Cardiac fibroblast (primary cell): ENCODE measurements at places on chromosomes 1 and 21.

GRCh38 chr1:64841330-64842065, 96.6 kb downstream of the RAVER2 start:
- DNase-seq, result peak; percentile 61

- DNase-seq, result no peak
Observed at GRCh38 chr1:205232945-205233397, 5.2 kb downstream of the TMCC2 start.

GRCh38 chr1:155062702-155063411, 683 bp upstream of the EFNA4 start:
- DNase-seq, result peak; percentile 49

DNA sequence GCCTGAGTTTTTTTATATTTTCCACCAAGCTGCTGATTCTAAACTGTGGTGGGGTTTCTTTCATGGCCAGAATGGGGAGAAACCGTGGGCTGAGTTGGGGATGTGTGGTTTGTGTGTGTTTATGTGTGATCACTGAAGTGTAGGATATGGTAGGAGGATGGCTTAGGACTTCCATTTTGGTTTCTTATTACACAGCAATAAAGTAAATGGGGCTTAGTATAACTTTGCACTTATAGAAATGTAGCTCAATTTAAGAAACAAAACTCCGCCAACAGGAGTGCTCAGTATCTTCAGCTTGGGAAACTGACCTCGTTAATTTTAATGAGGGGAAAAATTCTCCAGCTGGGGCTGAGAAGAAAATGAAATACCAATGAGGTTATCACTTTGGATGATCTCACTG, 77.8 kb downstream of the PBX1 start:
- DNase-seq, result no peak

DNA sequence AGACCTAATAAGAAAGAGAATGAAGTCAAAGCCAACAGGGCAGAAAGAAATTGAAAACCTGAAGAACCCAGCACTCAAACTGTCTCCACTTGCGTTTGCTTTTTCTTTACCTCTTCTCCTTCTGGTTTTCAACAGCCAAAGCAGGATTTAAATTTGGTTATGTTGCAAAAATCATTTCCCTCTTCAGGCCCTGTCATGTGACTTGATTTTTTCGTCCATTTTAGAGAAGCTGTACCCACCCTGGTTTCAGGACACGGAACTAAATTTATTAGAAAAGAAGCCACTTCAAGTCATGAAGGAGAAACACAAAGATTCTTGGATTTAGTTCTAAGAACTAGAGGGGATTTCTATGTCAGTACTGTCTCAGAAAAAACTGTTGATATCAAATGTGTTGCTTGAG, 1.0 kb upstream of the SYNJ1 start:
- DNase-seq, result no peak

DNA sequence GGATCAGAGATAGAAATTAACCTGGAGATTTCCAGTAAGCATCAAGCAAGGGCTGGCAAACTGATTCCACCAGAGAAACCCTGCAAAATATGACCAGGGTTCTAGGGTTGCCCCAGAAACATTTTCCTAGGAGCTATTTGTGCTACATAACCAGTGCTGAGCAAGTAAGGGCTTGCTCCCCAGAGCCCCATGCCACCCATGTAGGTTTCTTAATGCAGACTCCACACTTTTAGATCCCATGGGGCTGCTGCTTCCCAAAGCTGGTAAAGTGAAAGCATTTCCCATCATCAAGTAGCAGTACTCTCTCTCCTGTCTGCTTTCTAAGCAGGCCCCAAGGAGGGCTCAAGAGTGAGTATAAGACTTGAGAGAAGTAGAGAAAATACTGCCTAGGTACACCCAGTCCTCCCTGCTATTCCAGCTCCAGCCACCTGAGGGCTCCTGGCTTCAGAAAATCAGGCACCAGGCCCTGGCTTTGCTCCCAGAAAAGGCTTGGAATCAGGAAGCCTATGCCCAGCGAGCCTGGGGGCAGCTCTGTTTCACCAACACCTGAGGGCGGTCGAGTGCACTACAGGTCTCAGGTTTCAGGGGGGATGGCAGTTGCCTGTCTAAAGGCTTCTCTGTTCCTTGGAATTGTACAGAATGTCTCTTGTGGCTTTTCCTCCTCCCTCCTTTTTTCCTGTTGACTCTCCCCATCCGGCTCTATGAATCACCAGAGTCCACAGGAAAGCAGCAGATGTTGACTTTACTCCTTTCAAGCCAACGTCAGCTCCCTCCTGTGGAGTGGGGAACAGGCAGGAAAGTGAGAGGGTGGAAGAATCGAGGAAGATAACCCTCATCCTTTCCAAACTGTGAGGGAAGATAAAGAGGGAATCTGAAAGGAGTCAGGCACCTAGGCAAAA, 6.2 kb upstream of the ANKRD35 start:
- peak; percentile 99 for DNase-seq

DNA sequence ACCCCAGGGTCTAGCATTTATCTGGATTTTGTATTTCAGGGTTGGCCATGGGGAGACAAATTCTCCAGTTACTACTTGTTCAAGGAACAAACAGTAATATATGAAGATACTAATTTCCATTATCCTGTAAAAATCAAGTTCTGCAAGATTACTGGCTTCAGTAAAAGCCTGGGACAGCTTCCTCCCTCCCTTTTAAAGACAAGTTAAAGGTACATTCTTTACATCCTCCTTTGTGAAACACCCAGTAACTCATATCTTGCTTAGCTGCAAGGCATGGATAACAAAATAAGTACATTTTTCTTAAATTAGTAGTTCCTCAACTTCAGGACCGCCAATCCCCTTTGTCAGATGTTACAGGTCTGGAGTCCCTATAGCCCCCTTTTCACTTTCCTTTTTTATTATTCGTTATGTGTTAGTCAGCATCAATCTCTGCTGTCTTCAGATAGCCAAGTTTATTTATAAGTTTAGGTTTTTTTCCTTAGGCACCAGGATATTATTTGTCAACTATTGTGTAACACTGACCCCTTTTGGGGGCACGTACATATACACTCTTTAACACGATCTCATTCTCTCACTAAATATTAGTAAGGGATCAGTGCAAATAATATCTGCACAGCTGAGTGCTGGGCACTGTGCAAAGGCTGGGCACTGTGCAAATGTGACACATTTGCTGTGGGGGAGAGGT, 9.8 kb downstream of the ERRFI1 start:
- DNase-seq, result peak; percentile 51

DNA sequence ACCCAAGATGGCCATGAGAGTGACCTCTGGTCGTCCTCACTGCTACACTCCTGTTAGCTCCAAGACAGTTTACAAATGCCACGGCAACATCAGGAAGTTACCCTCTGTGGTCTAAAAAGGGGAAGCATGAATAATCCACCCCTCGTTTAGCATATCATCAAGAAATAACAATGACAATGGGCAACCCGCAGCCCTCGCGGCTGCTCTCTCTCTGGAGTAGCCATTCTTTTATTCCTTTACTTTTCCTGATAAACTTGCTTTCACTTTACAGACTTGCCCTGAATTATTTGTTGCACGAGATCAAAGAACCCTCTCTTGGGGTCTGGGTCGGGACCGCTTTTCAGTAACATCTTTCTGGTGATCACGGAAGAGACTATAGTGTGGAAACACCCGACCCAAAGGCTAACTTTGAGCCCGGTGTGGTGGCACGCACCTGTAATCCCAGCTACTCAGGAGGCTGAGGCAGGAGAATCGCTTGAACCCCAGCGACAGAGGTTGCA, 19.8 kb upstream of the COX20 start:
- no peak for DNase-seq

DNA sequence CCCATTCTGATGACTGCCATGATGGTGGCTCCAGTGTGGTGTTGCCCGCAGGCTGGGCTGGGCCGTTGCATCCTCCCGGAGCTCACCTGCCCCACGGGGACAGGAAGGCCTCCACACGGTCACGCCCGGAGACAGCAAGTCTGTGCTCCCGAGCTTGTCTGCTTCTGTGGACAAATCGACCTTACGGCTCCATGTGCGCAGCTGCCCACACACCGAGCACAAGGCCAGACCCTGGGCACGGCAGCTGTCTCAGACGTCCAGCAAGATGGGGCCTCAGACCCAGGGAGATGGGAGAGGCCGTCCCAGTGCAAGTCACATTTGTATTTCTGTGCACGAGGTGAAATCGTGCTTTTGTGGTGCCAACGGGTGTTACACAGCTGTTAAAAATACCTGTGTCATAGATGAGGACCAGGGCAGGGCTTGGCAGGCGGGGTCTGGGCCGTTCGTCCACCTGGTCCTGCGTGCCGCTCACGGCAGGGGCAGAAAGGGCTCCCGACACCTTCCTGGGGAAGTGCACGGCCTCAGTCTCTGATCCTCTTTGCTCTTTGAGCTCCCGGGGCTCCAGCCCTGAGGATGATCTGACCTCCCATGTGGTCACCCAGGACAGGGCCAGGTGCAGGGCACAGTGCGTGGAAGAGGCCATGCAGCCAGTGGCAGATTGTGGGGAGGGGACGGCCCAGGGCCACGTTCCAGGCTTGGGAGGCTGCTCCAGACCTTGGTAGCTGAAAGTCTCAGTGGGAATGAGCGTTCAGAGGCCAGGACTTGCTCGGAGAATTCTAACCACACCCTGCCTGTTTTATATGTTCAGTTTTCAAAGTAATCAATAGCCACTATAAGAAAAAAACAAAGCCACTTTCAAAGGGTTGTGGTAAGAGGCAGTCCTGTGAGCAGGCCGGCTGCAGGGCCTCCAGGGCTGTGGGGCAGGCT, 13.5 kb downstream of the COL6A1 start:
- no peak for DNase-seq

- peak; percentile 86 for DNase-seq
Observed at GRCh38 chr1:30966690-30967369, 58.3 kb upstream of the SDC3 start.

DNA sequence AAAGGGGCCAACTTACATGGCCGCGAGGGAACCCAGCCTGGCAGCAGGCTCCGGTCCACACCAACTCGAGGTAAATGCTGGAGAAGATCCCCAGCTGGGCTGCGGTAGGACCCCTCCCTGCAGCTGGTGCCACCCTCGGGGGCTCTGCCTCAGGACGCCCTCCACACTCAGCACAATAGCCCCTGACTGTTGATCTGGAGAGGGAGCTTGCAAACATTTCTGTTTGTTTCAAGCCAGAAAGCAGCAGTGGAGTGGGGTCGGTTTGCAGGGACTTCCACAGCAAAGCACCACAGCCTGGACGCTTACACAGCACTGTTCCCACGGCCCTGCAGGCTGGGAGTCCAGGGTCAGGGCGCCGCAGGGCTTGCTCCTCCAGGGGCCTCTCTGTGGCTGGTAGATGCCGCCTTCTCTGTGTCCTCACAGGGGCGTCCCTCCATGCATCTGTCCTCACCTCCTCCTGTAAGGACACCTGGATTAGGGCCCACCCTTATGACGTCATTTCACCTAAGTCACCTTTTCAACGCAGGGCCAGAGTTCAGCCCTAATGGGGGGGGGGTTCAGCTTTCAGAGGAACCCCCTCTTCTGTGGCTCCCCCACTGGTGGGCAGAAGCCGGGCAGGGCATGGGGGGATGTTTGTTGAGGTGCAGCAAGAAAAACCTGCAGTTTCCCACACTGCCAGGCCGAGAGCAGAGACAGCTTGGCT, 24.1 kb upstream of the TTC34 start:
- no peak for DNase-seq

DNA sequence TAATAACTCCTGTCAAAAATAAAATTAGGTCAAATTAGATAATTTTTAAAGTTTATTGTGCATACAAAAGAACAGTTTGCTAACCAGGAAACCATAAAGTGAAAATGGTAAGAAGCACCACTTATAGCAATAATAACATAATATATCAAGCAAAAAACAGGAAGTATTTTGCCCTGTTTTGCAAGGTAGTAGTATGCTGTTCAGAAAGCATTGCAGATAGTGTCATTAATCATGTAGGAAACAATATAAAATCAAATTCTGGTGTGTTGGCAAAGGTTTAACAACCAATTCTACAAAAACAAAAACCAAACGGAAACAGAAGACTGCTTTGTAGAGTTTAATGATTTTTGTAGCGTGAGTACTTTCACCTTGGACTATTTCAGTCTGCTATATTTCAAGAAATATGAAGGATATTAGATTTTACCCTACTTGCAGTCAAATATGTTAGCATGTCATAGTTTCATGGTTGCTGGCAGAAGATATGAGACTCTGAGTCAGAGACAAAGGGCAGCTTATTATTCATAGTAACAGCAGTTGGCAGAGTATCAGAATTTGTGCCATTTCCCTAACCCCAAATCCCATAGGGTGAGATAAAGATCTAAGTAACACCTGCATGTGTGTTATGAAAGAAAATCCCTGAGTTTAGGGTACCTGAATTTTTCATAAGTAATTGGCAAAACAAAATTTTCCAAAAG, 729.0 kb upstream of the BRINP3 start:
- DNase-seq, result no peak

- no peak for DNase-seq
Observed at GRCh38 chr1:10714337-10715114, 81.9 kb downstream of the CASZ1 start.

GRCh38 chr1:28518745-28519341, 13.0 kb downstream of the RCC1 start:
- no peak for DNase-seq

DNA sequence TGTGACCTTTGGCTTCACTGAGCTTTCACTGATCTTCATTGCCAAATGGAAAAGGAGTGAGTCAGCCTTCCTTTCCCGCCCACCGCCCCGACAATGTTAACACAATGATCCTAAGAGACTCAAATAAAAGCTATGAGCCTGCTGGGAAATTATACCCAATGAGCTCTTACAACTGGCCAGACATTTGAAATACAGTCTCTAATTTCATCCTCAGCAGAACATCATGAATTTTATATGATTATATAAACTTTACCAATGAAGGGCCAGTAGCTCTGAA, 252.5 kb downstream of the SIPA1L2 start:
- peak; percentile 40 for DNase-seq

GRCh38 chr1:223748405-223748772, 36.0 kb downstream of the CAPN2 start:
- peak; percentile 79 for DNase-seq

GRCh38 chr1:31054349-31054748, 11.2 kb downstream of the PUM1 start:
- peak; percentile 35 for DNase-seq

DNA sequence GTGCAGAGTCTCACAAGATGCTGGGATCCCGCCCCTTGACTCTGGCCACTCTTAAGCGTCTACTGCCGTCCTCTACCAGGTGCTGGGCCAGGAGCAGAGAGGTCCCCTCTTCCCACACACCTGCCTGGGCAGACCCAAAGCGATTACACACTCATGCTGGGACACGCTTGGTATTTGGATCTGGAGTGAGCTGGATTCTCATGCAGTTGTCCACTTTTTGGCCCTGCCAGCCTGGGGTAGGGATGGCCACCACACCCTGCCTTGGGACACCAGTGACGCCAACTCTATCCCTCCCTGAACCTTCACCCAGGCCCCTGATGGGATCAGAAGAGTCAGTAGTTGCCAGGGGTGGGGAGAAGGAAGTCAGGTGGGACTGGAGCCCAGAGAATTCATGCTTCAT, 28.6 kb downstream of the ITPKB start:
- no peak for DNase-seq

GRCh38 chr21:27648560-27648959, 681.7 kb upstream of the ADAMTS5 start:
- peak; percentile 97 for DNase-seq
